ENCODE measurements at places on chromosomes 2 and 18.

DNA sequence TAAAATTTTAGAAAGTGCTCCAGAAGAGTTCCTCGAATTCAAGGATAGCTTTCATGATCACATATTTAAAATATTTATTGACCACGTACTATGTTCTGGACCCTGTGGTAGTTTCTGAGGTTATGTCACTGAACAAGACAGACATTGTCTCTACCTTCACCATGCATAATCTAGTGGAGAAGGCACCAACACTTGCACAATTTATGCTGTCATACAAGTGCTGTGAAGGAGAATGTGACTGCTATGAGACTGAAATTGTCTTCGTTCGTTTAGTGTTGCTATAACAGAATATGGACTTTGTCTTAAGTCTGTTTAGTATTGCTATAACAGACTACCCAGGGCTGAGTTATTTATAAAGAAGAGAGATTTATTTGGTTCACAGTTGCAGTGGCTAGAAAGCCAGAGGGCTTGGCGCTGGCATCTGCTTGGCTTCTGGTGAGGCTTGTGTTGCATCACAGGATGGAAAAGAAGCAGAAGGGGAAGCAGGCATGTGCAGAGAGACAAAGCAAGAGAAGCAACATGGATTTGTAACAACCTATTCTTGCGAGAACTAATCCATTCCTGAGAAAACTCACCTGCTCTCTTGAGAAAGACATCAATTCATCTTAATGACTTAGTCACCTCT is 50.0 kb upstream of the RFX8 start:
- no peak for DNase-seq

DNA sequence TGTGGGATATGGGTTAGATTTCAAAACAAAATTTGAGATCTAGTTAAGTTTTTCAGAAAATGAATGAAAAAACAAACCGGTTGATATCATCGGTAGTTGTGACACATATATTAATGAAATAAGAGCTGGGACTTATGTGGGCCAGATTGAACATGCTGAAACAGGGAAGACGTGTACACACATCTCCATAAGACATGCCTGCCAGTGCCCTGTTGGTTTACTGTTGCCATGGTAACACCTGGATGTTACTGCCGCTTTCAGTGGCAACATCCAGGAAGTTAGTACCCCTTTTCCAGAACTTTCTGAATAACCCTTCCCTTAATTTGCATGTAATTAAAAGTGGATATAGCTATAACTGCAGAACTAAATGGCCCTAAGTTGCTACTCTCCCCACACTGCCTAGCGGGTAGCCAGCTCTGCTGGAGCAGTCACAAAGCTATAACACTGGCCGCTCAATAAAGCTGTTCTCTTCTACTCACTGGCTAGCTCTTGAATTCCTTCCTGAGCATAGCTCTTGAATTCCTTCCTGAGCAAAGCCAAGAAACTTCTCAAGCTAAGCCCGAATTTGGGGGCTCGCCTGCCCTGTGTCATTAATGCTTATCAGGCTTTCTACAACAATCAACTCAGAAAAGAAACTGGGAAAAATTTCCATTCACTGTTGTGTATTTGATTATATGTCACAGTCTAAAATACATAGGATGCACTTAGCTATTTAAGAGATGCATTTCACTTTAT is 776.3 kb upstream of the CDH7 start:
- no peak for DNase-seq

GRCh38 chr2:40558761-40559160 is 106.9 kb upstream of the SLC8A1 start:
- DNase-seq: no peak

DNA sequence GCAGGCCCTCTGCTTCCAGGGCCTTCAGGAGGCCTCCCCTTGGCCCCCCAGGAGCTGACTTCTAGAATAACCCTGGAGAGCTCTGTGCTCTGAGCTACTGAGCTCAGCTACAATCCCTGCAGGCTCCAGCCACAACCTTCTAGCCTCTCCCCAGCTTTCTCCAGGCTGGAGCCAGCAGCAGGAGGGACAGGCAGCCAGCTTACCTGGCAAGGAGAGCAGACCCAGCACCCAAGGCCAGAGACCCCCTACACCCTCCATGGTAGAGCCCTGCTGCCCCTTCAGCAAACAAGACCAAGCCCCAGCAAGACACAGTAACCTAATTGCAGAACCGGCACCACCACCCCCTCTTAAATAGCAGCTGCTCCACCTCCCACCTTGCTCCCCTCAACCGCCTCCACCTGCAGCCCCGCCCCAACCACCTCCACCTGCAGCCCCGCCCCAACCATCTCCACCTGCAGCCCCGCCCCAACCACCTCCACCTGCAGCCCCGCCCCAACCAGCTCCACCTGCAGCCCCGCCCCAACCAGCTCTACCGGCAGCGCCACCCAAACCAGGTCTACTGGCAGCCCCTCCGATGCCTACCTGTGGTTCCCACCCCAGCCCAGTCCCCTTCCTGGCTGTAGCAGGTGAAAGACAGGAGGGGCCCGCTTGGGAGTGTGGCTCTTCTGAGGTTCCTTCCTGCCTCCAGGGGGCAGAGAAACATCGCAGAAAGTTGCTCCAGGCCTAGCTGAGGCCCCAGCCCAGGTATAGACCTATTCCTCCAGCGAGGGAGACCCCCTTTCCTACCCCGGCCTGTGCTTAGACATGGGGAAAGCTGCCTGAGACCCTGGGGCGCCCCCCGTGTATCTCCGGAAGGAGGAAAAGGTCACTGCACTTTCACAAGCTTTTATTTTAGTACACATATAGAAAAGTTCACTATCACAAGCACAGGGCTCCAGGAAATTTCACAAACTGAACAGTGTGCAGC is at the start of gene ASTL:
ASTL (minus strand) TSS at position 324 of the 967 bp plus-strand sequence; CDS start at position 258, 66 bp downstream.
- DNase-seq: no peak

- no peak for DNase-seq
These were observed 334.0 kb downstream of the SOCS6 start for GRCh38 chr18:70622622-70623419.

GRCh38 chr2:112304298-112304941 is 29.0 kb downstream of the ZC3H6 start:
- no peak for DNase-seq

DNA sequence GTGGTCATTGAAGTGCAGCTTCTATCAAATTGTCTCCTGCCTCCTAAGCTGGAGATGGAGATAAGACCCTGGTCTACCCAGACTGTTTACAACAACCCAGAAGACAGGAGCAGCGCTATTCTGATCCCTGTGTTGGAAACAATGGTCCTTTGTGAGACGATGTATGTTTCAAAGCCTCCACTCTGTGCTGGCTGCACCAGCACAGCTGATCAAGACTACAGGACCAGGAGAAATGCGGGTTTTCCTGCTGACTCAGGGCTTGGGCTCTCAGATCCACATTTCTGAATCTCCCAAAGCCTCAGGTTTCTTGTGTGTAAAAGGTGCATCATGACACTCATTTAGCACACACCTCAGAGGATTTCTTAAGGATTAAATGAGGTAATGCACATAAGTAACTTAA is 92.0 kb downstream of the POU3F3 start:
- DNase-seq: no peak

- no peak for DNase-seq
These were observed 78.2 kb downstream of the TRIP12 start for GRCh38 chr2:229843613-229844012.

GRCh38 chr2:85853499-85854165 is 35.2 kb downstream of the ST3GAL5 start:
- no peak for DNase-seq

- no peak for DNase-seq
These were observed 6.3 kb upstream of the KCNK3 start for GRCh38 chr2:26685989-26686839.

DNA sequence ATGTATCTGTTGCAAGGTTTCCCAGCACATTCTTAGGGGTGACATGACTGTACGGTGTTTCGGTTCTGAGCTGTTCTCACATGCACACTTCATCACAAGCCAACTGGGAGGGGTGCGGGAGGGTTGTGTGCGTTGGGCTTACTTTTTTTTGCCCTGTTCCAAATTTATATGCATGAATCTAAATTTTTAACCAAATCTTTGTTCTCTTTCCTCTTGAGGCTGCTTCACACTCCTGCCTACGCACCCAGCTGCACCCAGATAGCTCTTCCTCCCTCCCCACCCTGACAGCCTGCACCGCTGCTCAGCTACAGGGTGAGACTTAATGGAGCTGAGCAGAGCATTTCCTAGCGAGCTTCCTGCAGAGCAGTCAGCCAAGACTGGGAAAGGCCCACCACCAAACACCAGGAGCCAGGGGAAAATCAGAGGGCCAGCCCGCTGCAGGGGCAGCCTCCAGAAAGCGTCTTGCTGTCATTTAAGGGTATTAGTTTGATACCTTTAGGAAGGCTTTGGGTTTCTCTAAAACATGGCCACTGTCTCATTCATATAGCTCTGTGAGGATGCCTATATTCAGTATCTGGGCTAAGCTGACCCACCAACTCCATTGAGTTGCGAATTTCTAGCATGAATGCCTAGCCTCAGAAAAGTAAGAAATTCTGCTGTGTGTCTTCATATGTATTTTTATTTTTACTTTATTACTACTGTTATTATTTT is 84.5 kb downstream of the POU3F3 start:
- DNase-seq: no peak

DNA sequence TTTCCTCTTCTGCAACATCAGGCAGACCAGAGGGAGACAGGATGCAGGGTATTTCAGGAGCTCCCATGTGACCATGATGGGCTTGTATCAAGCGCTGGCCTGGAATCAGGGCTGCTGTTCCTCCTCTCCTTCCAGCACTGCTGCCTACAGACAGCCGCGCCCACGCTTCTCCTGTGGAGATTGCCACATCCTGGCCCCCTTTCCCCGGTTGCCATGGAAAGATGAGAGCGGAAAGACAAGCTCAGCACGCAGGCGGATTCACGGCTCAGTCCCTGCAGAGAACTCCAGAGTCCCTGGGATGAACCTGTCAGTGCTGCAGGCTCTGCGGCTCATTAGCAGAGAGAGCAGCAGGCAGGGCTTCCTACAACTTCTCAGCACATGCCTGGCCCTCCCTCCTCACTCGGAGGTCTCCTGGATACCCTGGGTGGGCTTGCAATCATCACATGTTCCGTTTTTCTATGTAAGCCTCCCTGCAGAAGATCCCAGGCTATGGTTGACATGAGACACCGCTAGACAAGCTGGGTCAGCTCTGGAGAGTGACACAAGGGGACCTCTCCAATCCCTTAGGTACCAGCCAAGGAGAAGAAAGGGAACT is 497.8 kb upstream of the MYT1L start:
- no peak for DNase-seq

DNA sequence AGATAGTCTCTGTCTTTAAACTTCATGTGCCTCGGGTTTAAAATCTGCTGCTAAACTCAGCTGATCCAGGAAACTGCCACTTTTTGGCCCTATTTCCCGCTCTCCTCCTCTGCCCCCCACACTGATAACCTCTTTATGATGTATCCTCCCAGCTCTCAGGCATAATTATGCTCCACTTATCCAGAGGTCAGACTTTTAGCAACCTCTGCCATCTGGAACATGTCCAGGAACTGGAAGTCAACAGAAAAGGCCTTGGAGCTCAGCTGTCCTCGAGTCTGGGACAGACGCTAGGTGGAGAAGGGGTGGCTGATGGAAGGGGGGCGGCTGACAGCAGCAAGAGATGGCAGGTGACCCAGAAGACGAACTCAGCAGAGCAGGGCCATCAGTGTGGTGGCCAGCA is 41.2 kb downstream of the ASAP2 start:
- DNase-seq: no peak

GRCh38 chr2:18927525-18928232 is 338.3 kb upstream of the NT5C1B start:
- no peak for DNase-seq

- DNase-seq: no peak
These were observed 53.9 kb downstream of the DYNC1I2 start for GRCh38 chr2:171741189-171741588.

DNA sequence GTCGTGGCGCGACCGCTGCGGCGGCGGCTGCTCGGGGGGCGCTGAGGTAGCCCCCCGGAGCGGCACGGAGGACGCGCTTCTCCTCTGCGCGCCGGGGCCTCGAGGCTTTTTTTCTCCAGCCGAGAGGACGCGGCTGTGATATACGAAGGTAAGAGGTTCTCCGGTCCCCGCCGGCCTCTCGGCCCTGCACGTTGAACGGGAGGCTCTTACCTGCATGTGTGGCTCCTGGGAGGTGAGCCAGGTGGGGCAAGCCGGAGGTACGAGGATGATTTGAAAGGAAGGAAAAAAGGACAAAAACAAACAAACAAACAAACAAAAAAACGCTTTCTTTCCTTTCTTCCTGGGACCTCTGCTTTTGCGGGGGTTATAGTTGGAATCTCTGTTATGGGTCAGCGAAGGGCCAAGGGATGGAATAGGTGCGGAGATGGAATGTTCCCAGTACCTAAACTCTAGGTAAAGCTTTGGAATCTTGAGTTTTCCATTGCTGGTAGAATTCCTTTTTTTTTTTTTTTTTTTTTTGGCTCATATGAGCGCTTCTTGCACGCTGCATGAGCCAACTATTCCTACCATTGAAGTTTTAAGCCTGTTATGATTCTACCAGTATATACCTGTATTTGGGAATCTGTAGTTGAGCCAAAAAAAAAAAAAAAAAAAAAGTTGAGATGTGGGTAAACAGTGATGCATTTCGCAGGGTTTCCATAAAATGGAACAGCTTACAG is 674 bp downstream of the PTPN4 start:
- DNase-seq: peak; percentile 23

DNA sequence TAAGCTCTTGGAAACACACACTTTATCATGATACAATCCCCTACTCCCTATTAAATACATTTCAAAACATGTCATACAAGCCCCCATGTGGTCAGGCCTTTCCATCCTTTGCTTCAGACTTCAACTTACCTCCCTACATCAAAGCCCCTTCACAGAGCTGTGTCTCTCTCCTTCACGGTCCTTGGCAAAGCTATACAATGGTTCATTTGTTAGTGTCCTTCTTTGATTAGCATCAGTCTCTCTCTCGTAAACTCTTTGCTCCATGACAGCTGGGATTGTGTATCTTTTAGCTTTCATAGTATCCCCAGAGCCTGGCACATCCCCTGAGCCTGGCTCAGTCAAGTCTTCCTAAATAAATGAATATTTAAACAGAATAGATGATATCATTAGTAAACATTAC is 25.6 kb upstream of the INSIG2 start:
- DNase-seq: no peak

GRCh38 chr18:12006488-12006840 is 25.2 kb downstream of the IMPA2 start:
- no peak for DNase-seq

- DNase-seq: no peak
These were observed 88.7 kb downstream of the HDAC4 start for GRCh38 chr2:239312081-239312511.

DNA sequence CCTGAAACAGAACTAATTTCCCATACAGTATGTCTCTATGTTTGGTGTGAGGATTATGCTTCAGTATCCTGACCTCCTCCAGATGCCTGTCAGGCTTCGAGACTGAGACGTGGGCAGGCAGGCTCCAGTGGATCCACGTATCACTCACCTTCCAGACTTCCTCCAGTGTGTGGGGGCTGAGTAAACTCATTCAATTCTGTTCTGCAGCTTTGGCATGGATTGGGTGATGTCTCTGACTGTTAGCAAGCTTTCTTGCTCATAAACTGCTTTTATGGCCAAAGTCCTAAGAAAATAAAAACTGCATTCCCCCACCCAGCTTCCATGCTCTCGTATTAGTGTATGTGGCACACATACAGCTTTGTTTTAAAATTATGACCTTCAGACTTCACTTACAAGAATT is 53.6 kb downstream of the CCDC93 start:
- no peak for DNase-seq

GRCh38 chr18:74963820-74964446 is 245.0 kb downstream of the PTGR3 start:
- no peak for DNase-seq

- no peak for DNase-seq
These were observed 38.2 kb downstream of the SESTD1 start for GRCh38 chr2:179226203-179226960.

All from stimulated activated CD4-positive, alpha-beta T cell treated with anti-CD3 and anti-CD28 coated beads, Interleukin-2, amount 100 ng/mL, for 48 hours (primary cell).